Fibroblast of skin of right quadriceps (primary cell): ENCODE measurements at places on chromosomes 5 and 9.

- DNase-seq = peak; percentile 15
Measured at GRCh38 chr9:92294297-92294676, 790 bp upstream of the IARS1 start.

DNA sequence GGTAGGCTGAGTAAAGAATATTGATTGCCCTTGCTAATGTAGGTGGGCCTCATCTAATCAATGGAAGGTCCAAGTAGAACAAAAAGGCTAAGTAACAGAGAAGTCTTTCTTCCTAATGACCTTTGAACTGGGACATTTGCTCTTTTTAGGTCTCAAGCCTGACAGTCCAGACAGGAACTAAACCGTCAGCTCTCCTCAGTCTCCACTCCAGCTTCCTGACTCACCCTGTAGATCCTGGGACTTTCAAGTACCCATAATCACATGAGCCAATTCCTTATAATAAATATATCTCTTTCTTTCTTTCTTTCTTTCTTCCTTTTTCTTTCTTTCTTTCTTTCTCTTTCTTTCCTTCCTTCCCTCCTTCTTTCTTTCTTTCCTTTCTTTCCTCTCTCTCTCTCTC, 479.5 kb upstream of the PAPPA start:
- DNase-seq = no peak

- DNase-seq = peak; percentile 79
Measured at GRCh38 chr5:138354926-138355378, 2.5 kb downstream of the KDM3B start.

DNA sequence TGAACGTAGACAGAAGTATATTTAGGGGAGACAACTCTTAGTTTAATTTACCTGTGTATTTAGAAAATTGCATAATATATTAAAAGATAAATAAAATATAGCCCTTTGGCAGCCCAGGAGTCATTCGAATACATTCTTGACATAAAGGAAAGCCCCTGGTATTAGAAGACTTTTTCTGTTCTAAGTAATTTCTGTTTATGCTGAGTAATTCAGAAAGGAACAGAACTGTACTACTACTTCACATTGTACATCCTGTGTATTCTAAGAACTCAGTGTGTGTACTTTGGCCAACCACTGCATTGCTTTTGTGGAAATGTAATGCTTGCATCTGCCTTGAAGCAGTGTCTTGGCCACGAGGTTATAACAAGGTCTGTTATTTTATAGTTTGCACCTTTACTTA, 136.4 kb downstream of the KDM4C start:
- DNase-seq = no peak

- DNase-seq = no peak
Measured at GRCh38 chr9:127128341-127129072, 6.1 kb upstream of the ANGPTL2 start.

DNA sequence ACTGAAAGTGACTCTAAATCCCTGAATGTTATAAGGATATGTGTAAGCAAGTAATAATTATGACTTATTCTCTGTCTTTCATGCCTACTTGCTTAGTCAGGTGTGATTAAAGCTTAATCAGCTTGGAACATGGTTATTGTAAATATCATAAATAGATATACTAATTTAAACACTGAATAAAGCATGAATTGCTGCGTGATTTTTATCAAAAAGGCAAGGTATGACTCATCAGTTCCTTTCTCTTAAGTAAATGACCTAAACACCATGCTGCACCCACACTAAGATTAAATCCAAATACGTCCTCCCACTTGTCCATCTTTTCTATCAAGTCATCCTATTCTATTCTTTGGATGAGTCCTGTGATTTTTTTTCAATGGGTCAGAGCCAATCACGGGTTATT, 124.6 kb upstream of the MTAP start:
- DNase-seq = peak; percentile 84
